ENCODE measurements at places on chromosomes 11 and 22.

- DNase-seq, result no peak
Observed at GRCh38 chr11:66008095-66008467, 3.7 kb upstream of the CST6 start.

DNA sequence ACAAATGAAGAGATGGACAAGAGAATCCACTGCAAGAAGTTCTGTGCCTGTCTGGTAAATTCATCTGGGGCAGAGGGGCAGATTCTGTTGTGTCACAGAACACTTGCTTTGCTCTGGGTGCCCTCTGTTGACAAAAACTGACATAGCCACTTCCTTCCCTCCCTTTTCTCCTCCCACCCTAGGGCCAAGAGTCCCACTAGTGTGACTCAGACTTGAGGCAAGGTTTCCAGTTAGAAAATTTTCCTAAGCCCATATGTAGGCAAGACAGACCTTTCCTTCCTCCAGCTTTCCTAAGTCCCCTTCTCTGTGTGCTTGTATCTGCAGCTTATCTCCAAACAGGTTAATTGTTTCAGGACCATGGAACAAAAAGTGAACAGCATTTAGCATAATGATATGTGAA, 106.8 kb downstream of the RBFOX2 start:
- no peak for DNase-seq

- no peak for DNase-seq
Observed at GRCh38 chr22:22376352-22376706, 131.7 kb downstream of the VPREB1 start.

GRCh38 chr11:132427611-132428010, 1057.2 kb downstream of the NTM start:
- no peak for DNase-seq

DNA sequence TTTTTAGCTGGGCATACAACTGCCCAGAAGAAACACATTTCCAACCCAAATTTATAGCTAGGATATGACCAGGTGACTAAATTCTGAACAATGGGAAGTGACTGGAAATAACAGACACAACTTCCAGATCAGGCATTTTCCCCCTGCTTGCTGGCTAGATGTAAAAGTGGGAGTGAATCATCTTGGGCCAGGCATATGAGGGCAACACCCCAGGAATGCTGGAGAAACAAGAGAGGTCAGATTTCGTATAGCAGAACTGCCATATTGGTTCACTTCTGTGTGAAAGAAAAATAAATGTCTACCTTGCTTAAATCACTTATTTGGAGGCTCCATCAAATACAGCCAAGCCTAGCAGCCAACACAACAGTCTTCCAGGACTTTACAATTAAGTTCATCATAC, 7.4 kb downstream of the ATL3 start:
- DNase-seq, result no peak

DNA sequence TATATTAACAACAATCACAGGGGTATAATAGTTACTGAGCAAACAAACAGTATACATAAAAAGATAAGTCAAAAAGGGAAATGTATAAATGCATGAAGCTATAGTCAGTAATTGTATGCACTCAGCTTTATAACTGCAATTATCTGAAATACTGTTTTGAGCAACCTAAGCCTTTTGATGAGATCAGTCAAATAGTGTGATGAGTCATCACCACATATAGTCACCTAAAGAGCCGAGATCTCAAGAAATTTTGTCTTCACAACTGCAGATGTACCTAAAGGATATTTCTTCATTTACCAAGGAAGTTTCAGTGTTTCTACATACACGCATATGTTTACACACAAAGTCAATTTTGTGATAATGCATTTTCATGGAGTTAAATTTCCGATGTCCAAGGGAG, 5.4 kb upstream of the OR51A2 start:
- no peak for DNase-seq

DNA sequence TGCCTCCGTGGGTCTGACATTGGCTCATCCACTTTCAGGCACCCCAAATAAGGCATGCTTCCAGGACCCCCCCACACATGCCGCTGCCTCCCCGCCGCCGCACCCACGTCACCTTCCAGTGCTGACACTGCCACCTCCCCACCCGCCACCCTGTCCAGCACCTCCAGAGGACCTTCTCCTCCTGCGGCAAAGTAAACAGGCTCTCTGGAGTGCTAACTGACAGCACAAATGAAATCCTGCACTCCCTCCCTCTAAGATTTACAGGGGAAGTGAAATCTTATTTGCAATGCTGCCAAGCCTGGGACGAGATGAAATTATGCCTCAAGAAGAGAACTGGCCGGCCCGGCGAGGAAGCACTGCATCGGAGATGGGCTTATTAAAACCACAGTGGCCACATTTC, 35.3 kb downstream of the MACROD1 start:
- DNase-seq, result no peak

GRCh38 chr11:47143322-47143721, 33.4 kb downstream of the ARFGAP2 start:
- DNase-seq, result no peak

DNA sequence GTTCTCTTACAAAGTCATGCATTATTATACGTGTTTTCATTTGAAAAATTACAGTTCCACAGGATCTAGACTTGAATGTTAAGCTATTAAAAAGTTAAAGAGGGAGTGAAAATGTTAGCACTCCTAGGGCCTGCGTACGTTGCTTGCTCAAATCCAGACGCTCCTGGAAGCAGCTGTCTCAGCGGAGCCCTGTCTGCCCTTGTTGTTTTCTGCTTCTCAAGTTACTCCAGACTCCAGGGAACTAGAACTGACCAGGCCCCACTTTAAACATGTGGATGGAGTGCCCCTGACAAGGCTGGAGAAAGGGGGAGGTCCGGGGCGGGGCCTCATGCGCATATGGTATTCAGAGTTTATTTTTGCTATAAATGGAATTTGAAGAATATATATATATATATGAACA, 9.6 kb downstream of the PARVB start:
- no peak for DNase-seq

GRCh38 chr11:119797736-119798135, 68.7 kb upstream of the NECTIN1 start:
- DNase-seq, result no peak

DNA sequence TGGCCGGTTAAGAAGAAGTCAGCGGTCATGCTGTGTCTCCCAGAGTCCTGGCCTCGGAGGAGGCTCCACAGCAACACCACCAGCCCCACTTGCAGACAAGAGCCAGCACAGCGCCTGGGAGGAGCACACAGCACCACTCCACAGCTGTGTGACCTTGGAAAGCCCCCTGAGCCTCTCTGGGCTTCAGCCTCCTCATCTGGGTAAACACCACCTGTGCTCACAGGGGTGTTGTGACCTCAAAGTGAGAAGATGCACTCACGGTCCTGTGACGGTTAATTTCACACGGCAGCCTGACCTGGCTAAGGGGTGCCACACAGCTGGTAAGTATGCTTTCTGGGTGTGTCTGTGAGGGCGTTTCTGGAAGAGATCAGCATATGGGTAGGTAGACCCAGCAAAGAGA, 54.7 kb downstream of the PHF21B start:
- no peak for DNase-seq

DNA sequence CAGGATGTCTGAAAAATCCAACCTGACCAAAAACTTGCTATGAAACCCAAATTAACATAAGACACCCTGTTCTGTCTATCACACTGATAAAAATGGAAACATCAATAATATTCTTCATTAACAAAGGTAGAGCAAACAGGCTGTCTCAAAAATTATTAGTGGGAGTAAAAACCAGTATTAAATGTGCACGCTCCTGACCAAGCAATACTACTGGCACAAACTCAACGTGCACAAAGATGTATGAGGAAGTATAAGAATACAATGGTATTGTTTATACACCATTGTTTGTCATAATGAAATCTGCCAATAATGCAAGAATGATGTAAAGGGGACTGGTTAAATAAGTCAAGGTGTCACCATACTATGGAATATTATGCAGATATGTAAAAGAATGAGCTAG, 288.5 kb downstream of the MN1 start:
- DNase-seq, result no peak
